Uterus (tissue), 4 donors: ENCODE measurements at places on chromosomes 12 and 14.

DNA sequence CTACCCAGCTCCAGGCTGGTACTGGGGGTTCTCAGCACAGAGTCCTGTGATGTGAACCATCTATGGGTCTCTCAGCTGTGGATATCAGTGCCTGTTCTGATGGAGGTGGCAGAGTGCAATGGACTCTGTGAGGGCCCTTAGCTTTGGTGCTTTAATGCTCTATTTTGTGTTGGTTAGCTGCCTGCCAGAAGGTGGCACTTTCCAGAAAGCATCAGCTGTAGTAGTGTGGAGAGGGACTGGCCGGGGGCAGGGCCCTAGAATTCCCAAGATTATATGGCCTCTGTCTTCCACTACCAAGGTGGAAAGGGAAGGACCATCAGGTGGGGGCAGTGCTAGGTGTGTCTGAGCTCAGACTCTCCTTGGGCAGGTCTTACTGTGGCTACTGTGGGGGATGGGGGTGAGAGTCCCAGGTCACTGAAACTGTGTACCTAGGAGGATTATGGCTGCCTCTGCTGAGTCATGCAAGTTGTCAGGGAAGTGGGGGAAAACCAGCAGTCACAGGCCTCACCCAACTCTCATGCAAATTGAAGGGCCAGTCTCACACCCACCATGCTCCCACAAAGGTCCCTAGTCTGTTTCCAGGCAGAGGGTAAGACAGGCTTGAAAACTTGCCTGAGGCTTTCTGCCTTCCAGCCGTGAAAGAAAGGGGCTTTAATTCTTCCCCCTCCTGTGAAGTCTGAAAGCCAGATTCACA, 878.1 kb downstream of the C12orf50 start:
- H3K4me1 ChIP-seq, result no peaks in the 10 kb centered on the region
- no peak overlapping the region for H3K27ac ChIP-seq
- no peaks in the 10 kb centered on the region for H3K36me3 ChIP-seq
- DNase-seq, result no peak

DNA sequence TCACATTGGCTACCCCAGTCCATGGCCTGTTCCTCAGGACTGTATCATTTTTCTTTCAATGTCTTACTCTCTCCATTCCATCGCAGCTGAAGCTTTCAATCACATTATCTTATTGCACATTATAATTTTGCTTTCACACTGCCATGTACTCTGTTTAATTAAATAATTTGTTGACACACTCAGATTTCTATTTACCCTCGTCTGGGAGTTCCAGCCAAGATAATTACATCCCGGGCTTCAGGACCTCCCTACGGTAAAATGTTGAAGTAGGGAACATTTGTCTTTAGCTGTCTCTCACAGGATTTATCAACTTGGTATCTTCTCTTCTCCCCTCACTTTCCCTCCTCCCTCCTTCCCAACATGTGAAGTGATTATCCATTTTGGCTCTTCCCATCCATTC, 177.2 kb upstream of the RASSF8 start:
- DNase-seq, result no peak
- H3K27me3 ChIP-seq, result no peaks in the 10 kb centered on the region
- H3K4me1 ChIP-seq, result no peaks in the 10 kb centered on the region
- no peak overlapping the region for H3K4me3 ChIP-seq
- H3K27ac ChIP-seq, result no peak overlapping the region

DNA sequence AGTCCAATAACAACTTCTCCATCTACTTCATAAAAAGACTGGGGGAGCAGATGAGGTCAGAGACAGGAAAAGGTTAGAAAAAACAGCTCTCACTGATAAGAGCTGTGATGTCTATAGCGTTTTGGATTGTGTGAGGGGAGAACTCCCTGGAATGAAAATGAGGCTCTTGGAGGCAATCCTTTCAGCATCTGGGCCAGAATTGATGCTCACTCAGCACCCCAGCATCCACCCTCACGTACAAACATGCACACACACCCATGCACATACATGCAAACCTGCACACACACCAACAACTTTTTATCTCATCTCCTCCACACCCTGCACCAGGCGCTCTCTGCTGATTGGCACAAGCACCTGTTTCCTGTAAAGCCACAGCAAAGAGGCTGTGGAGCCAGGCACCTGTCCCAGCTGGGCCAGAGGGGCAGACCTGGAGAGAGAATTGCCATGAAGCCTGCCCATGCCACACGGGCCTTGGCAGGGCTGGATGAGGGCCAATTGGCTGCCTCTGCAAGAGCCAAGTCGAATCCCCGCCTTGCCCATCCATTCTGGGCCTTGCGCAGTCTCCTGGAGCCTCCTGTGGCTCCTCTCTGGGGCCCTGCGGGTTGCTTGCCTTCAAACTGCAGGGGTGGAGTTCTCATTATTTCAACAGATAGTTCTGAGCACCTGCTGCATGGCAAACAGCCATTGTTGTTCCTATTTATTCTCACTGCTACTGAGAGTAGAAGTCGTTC, 53.1 kb downstream of the SYNE3 start:
- no peaks in the 10 kb centered on the region for H3K4me1 ChIP-seq
- H3K4me3 ChIP-seq, result no peak overlapping the region
- H3K27ac ChIP-seq, result no peak overlapping the region
- H3K27me3 ChIP-seq, result no peaks in the 10 kb centered on the region
- DNase-seq, result no peak

GRCh38 chr14:54058505-54058904, 101.9 kb upstream of the BMP4 start:
- H3K27me3 ChIP-seq, result no peaks in the 10 kb centered on the region
- H3K36me3 ChIP-seq, result no peaks in the 10 kb centered on the region
- H3K4me3 ChIP-seq, result no peak overlapping the region
- DNase-seq, result no peak

DNA sequence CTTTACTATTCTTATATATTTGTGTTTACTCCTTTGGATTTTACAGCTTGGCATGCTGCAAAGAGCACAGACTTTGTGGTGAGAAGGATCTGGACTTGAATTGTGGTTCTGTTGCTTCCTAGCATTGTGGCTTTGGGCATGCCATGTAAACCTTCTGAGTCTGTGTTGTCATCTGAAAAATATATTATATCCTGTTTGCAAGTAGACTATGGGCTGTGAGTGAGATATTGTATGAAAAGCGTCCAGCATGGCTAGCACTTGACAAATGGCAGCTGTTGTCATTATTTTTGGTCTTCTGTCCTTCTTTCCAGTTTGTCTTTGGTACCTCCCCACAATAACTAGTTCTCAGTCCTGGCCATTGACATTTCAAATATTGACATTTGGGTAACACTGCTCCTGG, 61.8 kb upstream of the DACT1 start:
- no peaks in the 10 kb centered on the region for H3K36me3 ChIP-seq
- H3K27ac ChIP-seq, result no peak overlapping the region
- no peaks in the 10 kb centered on the region for H3K4me1 ChIP-seq
- H3K4me3 ChIP-seq, result no peak overlapping the region
- H3K27me3 ChIP-seq, result no peaks in the 10 kb centered on the region

DNA sequence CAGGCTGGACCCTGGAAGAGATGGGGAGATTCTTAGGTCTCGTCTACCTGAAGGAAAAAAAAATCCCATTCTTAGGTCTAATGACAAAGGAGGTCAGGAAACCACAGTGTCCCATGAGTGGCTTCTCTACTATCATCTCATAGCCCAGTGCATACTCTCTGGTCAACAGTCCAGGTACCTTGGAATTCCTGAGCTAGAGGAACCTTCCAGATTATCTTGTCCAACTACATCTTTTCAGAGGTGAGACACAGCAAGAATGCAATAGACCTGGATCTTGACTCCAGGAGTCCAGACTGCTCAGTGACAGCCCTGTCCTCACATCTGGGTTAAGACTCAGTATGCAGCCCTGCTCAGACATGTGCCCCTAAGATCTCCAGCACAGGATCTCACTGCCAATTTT, 177.5 kb upstream of the NOS1 start:
- H3K27ac ChIP-seq, result no peak overlapping the region
- H3K27me3 ChIP-seq, result no peaks in the 10 kb centered on the region
- no peak for DNase-seq
- no peak overlapping the region for H3K4me3 ChIP-seq
